ENCODE measurements at places on chromosomes 4 and X. TPM values are rescaled to one million over a fixed set of nuclear protein-coding genes. Genes with fewer than 3 reads are reported as not detected.

Gene MAGEB3
- total RNA-seq = 10.4 TPM

Gene MSX1
- 1.7 TPM for total RNA-seq

DNA sequence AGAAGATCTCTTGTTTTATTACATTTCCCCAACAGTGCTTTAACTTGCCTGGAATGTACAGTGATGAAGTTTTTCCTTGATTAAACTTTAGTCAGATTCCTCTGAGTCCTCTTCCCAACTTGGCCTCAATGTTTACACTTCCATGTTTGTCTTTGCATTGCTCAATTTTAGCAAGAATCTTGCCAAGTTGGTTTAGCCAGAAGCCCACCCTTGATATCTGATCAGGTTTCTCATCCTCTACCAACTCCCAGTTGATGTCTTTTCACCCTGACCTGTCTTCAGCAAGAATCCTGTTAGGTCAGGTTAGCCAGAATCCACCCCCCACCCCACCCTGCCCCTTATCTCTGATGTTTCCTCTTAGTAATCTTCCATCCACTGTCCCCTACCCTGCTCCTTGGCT is 120.9 kb downstream of the MBNL3 start:
- DNase-seq = no peak

DNA sequence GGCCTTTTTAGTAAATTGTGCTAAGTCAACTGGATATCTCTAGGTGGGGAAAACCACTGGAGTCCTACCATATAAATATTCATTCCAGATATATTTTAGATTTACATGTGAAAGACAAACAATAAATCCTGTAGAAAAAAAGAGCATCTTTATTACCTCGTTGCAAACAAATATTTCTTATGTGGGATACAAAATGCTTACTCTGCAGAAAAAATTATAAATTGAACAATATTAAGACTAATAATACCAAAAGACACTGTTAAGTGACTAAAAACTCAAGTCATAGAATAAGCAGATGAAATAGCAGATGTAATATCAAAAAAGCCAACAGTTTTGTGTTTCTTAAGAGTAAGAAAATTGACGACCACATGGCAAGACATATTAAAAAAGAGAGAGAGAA is 43.8 kb downstream of the SULT1B1 start:
- DNase-seq = no peak

- DNase-seq = no peak
Measured at GRCh38 chrX:65750674-65751469, 83.4 kb downstream of the MSN start.

DNA sequence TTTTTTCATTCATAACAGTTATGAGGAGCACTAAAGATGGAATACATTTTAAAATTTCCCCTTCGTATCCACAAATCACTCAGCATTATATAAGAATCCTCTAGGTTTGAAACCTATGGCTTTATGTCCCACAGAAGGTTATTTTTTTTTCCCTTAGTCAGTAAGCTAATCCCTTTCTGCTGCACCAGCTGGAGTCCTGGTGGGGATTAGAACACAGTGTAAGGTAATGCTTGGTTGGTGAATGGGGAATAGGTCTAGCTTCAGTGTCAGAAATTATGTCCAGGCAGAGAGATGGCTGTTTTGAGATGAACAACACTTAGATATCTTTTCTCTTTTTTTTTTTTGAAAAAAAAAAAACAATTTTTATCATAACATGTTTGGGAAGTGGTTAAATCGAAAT is 116.6 kb downstream of the RASGEF1B start:
- DNase-seq = no peak

- no peak for DNase-seq
Measured at GRCh38 chr4:175542786-175543185, 269.3 kb downstream of the GPM6A start.

- DNase-seq = no peak
Measured at GRCh38 chr4:184104419-184105101, 113.1 kb downstream of the ENPP6 start.

DNA sequence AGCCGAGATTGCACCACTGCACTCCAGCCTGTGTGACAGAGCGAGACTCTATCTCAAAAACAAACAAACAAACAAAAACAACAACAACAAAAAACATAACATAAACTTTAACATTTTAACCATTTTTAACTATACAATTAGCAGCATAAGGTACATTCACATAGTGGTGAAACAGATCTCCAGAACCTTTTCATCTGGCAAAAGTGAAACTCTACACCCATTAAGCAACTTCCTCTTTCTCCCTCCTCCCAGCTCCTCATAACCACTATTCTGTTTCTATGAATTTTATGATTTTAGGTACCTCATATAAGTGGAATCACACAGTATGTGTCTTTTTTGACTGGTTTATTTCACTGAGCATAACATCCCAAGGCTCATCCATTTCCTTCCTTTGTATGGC is 103.6 kb downstream of the FAM13A start:
- DNase-seq = no peak

GRCh38 chr4:94650134-94650495 is 107.6 kb upstream of the BMPR1B start:
- DNase-seq = no peak

GRCh38 chrX:19440713-19441112 is 74.6 kb downstream of the MAP3K15 start:
- DNase-seq = peak; percentile 23

GRCh38 chr4:1201851-1202525 is 29.6 kb upstream of the SPON2 start:
- peak; percentile 56 for DNase-seq

DNA sequence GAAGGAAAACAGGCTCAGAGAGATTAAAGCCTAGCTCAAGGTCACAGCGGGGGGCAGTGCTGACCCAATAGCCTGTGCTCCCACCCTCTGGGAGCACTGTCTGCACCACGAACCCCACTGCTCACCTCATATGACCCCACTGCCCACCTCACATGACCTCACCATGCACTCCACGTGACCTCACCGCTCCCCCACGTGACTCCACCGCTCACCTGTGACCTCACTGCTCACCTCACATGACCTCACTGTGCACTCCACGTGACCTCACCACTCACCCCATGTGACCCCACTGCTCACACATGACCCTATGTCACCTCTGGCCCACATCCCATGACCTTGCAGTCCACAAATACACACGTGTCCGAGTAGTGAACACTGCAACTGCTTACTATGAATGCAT is 55.4 kb downstream of the ACOX3 start:
- no peak for DNase-seq

DNA sequence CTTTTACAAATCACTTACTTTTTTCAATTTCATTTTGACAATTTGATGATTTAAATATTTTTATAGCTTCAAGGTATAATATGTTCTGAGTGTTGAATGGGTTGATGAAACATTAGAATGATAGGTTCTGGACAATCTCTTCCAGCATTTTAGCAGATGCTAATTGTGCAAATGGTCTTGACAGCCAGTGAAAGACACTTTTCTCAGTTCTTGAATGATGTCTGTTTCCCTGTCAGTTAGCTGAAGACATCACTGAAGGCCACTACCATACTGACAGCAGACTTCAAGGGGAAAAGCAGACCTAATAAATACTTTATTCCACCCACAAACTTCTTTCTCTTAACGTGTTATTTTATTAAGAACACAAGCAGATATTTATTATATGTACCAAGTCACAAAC is 498.6 kb downstream of the GRXCR1 start:
- DNase-seq = no peak

DNA sequence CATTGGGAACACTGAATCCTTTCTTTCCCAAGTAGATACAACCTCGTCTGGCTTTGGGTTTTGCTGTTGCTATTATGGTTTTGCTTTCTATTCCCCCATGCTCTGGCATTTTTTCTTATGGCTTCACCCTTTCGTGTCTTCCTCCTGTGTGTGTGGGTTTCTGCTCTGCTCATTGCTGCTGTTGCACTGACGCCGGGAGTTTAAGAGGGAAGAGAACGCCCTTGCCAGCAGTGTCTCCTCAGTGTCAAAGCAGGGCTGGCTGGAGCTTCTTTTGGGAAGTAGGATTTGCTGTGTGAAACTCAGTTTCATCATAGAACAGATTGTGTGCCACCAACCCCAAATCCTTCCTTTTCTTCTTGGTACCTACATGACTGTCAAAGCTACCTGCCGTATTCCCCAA is 63.7 kb downstream of the CLDN22 start:
- DNase-seq = no peak

GRCh38 chrX:55187281-55187680 is 32.9 kb upstream of the PAGE5 start:
- no peak for DNase-seq

GRCh38 chr4:182409271-182409670 is 166.1 kb downstream of the TENM3 start:
- no peak for DNase-seq

Measured in testis (tissue), 5 donors.